Kidney tubule cell (primary cell): ENCODE measurements at places on chromosomes 3 and 15.
A peak's percentile ranks its signal among the peaks of the same experiment; 100 is the strongest.

DNA sequence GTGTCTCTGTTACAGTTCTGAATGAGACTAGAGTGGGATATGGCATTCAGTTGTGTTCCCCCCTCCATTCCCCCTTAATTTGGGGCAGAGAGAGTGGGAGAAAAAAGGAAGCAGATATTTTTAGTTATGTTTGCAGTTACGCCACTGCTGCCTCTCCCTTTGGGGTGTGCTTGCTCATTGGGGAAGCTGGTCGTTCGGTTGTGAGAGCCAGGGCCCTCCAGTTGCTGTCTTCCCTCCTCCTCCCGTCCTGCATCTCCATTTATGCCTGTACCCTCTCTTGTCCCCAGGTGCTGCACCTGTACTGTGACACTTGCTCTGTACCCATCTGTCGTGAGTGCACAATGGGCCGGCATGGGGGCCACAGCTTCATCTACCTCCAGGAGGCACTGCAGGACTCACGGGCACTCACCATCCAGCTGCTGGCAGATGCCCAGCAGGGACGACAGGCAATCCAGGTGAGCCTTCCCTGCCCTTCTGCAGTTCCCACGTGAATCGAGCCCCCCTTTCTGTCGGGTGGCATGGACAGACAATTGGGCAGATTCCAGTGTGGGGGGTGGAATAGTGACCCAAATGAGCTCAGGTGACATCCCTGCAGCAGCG lies 55.8 kb downstream of the TRIM71 start:
- DNase-seq: no peak

- no peak for DNase-seq
These were observed 59.4 kb upstream of the TMC3 start for GRCh38 chr15:81433462-81433861.

DNA sequence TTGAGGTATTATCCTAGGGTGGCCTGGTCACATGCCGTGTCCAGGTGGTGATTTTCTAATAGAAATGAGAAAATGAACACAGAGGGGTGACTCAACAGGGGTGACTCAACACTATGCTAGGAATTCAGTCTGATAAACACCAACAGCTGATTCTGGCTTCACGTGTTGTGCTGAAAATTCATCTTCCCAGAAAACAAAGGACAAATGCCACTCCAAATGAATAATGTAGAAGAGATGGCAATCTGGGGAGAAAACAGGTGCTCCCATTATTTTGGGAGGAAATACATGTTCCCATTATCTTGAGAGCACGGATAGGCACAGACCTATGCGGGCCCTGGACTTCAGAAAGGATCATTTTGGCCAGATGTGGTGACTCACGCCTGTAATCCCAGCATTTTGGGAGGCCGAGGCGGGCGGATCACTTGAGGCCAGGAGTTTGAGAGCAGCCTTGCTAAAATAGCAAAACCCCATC lies 101.2 kb upstream of the MEX3B start:
- DNase-seq: peak; percentile 85

DNA sequence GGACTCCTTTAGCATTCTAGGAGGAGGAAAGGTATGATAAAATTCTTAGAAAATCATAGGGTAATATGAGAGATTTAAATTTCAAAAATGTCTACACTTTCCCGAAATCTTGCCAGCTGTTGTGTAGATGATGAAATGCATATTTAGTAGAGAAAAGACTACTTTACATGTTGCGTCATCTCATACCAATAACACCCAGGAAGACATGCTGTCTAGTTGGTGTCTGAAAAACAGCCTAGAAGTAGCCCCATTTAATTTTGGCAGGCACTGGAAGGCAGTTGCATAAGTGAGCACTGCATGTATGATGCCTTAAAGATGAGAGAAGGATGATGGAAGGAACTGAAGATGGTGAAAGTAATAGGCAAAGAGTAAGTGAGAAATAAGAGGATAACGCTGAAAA lies 310.5 kb upstream of the TPM1 start:
- DNase-seq: no peak

GRCh38 chr3:84140631-84141030 lies 818.2 kb upstream of the CADM2 start:
- no peak for DNase-seq

GRCh38 chr3:87076946-87077345 lies 86.0 kb upstream of the VGLL3 start:
- DNase-seq: peak; percentile 40

GRCh38 chr15:48370460-48370859 lies 39.2 kb downstream of the DUT start:
- DNase-seq: no peak

DNA sequence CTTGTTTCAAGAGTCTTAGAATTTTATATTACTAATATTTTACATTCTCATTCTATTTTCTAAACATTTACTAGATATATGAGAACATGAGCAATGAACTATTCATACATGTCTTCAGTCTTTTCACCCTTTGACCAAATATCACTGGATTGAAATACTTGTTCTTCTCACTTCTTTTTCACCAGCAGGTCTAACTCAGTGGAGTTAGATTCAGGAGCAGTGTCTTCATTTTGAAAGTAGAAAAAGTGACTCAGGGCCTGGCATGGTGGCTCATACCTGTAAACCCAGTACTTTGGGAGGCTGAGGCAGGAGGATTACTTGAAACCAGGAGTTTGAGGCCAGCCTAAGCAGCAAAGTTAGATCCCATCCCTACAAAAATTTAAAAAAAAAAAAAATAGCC lies 70.8 kb downstream of the USP13 start:
- DNase-seq: no peak

GRCh38 chr3:123632161-123632655 lies 47.4 kb upstream of the HACD2 start:
- DNase-seq: no peak

- DNase-seq: no peak
These were observed 304.5 kb downstream of the OTOL1 start for GRCh38 chr3:161800985-161801559.

GRCh38 chr3:105511031-105511430 lies 144.3 kb downstream of the ALCAM start:
- peak; percentile 77 for DNase-seq

- DNase-seq: peak; percentile 67
These were observed 2.3 kb downstream of the BBX start for GRCh38 chr3:107524841-107525643.

GRCh38 chr3:81492040-81492439 lies 269.4 kb downstream of the GBE1 start:
- no peak for DNase-seq

GRCh38 chr3:132435911-132436425 lies 18.7 kb downstream of the DNAJC13 start:
- DNase-seq: no peak

- no peak for DNase-seq
These were observed 8.7 kb upstream of the PSMD2 start for GRCh38 chr3:184290331-184290730.

- peak; percentile 46 for DNase-seq
These were observed 675 bp downstream of the RBM15B start for GRCh38 chr3:51391566-51392354.

GRCh38 chr15:49946681-49947080 lies 172.4 kb downstream of the ATP8B4 start:
- peak; percentile 73 for DNase-seq

- no peak for DNase-seq
These were observed 309.8 kb downstream of the UNC13C start for GRCh38 chr15:54288049-54288448.

- DNase-seq: no peak
These were observed 45.6 kb upstream of the NDUFB4 start for GRCh38 chr3:120550546-120550945.

DNA sequence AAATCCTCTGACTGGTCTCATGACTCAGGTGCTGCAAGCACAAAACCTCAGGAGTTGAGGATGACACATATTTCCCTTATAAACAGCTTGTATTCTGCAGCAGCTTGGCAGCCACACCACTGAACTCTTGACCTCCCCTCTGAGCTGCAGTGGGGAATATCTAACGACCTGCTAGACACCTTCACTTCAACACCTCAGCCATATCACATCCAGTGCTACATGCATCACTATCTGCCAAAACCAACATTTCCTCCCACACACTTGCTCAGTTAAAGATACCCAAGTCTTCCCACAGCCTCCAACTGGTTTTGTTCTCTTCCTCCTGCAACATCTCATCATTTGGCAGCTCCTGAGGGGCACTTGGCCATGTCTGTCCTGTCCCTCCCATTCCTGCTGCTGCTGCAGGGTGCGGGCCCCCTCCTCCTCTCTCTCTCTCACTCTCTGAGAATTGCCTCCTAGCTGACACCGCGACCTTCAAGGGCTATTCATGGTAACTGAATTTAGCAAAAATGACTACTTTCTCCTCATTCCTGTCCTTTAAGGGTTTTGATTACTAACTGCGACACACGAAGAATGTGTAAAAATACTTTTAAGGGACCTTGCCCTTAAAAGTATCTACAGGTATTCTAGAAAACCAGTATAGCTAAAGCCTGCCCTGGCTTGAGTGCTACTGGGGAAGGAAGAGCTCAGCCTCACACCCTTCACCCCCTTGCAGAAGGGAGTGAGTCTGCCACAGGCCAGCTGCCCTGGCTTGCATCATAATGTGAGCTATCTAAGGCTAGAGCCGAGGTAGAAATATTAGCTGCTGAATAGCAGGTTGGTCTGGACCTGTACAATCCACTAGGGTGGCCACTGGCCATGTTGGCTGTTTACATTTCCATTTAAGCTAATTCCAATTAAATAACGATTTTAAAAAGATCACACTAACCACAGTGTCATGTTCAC lies 5.0 kb upstream of the CCR9 start:
- peak; percentile 83 for DNase-seq

DNA sequence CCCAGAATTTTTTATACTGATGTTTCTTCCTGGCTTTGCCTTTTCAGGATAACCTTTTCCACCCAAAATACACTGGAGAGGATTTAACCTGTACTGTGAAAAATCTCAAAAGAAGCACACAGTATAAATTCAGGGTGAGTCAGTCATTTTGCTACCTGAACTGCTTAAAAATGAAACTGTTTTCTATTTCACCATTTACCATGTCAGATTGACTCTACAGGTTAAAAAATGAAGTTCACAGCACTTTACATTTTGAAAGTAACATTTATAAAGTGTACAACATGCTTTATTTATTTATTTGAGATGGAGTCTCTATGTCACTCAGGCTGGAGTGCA lies 115.2 kb downstream of the GHSR start:
- DNase-seq: no peak

GRCh38 chr15:74790080-74790916 lies 8.4 kb downstream of the CSK start:
- DNase-seq: peak; percentile 86

GRCh38 chr3:129101370-129102138 lies 20.1 kb downstream of the RAB43 start:
- DNase-seq: no peak

GRCh38 chr15:79184465-79184892 lies 93.9 kb upstream of the RASGRF1 start:
- DNase-seq: peak; percentile 62

DNA sequence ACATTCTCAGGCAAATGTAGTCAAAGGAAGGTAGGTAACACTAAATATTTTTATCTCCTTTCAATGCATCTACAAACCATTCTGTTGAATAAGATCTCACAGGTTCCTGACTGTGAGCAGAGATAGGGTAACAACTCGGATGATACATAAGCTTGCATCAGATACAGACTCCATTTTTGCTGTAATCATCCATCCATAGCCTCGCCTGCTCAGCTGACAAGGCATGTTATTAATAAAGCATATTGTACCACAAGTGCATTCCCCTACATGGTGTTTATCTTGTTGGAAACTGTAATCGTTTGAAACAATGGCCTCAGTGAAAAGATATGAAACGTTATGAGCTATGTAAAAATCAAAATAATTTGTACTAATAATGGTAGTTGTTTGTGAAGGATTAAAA lies 35.4 kb upstream of the TCF12 start:
- no peak for DNase-seq

DNA sequence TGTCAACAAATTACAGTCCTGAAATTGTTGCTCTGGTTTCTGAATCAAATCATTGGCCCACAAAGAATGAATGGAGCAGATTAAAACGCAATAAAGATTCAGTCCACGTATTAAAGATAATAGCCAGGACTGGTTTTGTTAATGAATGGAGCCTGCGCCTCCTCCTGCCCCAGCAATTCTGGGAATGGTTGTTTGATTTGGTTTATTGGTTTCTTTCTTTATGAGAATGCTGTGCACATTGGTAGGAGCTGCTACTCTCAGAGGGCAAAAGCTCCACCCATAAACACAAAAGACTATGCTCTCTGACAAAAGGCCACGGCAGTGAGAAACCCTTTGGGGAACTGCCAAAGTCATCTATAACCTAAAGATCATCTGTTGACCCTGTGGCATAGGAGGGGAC lies 261.1 kb downstream of the ABHD5 start:
- DNase-seq: no peak

- no peak for DNase-seq
These were observed 749.8 kb downstream of the NAALADL2 start for GRCh38 chr3:175608911-175609310.

GRCh38 chr15:85302271-85302670 lies 78.1 kb upstream of the AKAP13 start:
- DNase-seq: no peak

DNA sequence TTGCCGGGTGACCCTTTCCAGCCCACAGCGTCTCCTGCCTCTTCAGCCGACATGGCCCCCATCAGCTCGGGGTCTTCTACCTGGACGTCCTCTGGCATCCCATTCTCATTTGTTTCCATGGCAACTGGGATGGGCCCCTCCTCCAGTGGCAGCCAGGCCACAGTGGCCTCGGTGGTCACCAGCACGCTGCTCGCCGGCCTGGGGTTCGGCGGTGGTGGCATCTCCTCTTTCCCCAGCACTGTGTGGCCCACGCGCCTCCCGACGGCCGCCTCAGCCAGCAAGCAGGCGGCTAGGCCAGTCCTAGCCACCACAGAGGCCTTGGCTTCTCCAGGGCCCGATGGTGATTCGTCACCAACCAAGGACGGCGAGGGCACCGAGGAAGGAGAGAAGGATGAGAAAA lies 170.2 kb downstream of the FEZF2 start:
- no peak for DNase-seq

DNA sequence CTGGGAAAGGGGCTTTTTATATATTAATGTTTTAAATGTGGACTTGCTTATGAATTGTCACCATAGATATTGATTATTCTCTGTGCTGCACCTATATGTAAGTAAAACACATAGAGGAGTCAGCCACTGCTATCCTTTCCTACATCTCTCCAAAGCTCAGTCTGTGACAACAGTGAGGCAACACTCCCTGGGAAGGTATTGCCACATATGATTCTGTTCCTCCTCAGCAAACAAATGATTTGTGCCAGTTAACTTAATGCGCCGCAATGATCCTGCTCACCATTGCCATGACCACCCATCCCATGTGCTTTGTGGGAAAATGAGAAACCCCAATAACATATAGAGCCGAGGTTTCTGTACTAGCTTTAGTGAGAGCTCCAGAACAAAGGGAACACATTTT lies 75.1 kb upstream of the FBN1 start:
- no peak for DNase-seq

DNA sequence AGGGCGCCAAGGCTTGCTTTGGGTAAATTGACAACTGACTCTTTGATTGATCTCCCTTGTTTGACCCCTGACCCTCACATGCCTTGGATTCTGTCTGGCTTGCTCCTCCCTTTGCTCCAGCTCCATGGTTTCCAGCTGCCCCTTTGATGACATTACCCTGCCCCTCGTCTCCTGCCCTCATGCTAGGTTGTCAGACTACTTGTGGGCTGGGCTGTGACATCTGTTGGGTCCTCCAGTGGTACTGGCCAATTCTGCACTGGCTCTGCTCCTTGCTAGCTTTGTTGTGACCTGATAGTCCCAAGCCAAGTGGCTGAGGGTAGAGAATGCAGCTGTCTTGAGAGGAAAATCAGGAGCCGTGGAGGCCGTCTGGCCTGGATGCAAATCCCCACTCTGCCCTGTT lies 6.2 kb downstream of the THSD4 start:
- DNase-seq: no peak

- no peak for DNase-seq
These were observed 3.7 kb upstream of the GRM2 start for GRCh38 chr3:51703068-51703760.
